ENCODE measurements at places on chromosomes 4 and X.

DNA sequence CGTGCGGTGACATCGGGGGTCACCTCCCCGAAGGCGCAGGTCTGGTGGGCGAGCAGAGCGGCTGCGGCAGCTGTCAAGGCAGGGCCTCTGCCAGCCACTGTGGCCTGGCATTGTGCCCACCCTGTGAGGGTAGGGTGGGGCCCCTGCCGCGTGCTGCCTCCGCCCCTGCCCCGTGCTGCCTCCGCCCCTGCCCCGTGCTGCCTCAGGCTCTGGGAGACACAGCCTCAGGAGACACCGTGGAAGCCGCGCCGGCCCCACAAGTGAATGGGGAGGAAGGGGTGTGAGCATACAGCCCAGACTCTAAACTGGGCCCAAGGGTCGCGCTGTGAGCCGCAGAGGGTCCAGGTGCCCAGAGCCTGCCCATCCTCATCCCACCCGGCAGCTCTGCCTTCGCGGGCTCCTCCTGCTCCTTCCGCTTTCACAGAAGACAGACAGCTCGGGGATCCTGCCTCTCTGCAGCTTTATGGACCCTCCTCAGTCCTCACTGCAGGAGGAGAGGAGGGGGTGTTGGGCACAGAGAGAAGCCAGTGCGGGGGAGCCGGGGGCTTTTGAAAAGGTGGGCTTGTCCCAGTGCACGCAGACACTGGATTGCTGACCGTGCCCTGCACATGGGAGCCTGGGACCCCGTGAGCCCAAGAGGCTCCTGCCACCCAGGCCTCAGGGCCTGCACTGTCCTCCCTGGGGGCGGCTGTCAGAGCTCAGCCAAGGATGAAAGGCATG, 27.4 kb downstream of the PCGF3 start:
- DNase-seq: no peak

GRCh38 chr4:39047681-39048080, 14.4 kb upstream of the KLHL5 start:
- no peak for DNase-seq

GRCh38 chr4:26503427-26503826, 13.1 kb upstream of the CCKAR start:
- DNase-seq: no peak

DNA sequence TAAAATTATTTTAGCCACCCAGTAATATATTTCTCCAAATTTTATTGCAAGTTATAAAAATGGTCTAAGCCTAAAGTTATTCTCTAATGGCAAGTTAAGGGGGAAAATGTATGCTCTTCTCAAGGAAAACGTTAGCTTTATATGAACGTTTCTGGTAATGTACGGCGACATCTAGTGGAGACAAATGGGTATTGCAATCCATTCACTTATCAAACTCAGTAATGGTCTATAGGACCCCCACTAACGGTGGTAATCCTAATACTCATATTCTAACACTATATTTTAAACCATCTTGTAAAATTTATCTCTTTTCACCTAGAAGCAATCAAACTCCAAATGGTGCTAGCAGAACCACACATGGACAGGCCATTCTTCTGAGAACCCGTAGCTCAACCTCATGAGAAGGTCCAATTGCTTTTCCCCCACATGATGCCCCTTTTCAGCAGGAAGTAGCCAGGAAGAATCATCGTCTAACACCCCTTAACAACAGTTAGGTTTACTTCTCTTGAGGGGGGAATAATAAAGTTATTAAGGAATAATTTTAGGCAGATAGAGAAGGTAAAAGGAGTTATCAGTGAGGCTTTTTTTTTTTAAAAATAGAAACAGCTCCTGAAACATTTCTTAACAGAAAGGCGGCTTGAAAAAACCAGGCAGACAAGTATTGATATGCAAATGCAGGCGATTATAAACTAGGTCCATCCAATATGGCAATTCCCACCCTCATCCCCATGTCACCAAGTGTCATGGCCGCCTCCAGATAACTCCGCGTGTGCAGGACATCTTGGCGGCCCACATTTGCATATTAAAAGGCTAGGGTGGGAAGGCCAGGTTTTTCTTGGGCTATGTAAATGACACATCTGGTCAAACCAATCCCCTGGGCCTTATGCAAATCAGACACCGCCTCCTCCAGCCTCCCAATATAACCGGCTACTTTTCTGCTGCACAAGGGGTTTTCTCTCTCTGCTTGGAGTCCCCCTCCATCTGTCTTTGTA, 35.0 kb downstream of the NUDT11 start:
- no peak for DNase-seq
